ENCODE measurements at places on chromosomes 7 and 10.

DNA sequence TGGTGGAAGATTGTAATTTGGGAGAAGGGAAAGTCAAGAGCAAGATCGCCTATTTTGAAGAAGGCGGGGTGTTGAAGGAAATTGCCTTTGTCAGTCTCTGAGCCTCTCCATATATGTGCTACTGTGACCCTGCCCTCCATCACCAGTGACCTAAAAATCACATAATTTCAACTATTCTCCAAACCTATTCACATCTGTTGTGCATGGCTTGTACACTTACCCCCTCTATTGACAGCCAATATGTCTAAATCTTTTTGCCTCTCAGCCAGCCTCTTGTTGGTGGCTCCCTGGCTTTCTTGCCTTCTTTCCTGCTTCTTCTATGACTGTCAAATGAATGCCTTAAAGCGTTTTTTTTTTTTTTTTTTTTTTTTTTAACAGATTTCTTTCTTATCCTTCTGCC, 295.6 kb downstream of the AUTS2 start:
- DNase-seq, result no peak

DNA sequence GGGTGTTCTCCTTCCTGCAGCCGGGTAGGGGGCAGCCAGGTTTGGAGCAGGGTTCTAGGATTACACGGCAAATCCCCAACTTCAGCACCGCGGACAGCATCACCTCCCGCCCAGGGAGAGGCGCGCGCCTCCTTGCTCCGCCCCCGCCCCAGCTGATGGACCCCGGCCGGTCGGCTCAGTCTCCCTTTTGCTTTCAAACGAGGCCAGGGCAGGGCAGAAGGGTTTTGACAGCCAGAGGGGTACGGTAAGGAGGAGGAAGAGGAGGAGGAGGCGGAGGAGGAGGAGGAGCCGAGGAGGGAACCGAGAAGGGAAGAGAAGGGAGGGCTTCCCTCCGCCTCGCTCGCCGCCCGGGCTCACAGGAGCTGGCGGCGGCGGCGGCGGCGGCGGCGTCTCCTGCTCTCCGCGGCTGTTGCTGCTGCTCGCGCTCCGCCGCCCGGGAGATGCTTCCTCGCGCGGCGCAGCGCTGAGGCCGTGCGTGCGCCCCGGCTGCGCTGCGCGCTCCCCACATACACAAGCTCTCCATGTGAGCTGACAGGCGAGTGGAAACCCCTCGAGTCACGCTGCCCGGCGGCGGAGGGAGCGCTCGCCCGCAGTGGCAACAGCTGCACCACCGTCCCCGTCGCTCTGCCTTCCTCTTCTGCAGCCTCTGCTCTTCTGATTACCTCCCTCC, 615 bp upstream of the CNTNAP2 start:
- DNase-seq, result no peak

- peak; percentile 64 for DNase-seq
These were observed 9.7 kb downstream of the MDFIC start for GRCh38 chr7:114931656-114932011.

DNA sequence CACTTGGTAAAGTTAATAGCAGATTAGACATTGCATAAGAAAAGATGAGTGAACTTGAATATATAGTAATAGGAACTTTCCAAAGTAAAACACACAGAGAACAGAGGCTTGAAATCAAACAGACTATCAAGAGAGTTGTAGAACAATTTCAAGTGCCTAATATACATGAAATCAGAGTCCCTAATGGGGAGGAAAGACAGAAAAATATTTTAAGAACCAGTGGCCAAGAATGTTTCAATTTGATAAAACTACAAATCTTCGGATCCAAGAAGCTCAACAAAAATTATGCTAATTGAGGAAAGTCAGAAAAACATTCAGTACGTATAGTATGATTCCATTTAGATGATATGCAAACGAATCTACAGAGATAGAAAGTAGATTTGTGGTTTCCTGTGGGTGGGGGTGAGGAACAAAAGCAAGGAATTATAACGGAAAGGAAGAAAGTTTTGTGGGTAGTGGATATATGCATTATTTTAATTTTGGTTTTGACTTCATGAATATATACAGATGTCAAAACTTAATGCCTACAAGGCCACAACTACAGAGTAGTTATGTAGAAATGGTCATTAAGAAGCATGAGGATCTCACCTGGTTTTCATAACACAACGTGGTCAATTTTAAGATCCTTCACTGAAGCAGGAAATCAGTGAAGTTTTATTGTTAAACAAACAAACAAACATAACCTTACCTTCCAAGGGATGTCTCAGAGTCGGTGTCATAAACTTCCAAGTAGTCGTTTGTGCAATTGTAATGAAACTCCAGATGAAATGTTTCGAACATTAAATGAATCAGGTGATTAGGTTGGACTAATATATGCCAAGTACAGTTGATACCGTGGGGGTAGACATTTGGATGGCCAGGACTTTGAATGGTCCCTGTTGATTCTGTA, 62.0 kb downstream of the CUBN start:
- DNase-seq, result no peak

GRCh38 chr10:33142295-33142694, 184.3 kb upstream of the ITGB1 start:
- DNase-seq, result no peak

GRCh38 chr7:44380831-44381493, 55.6 kb upstream of the CAMK2B start:
- no peak for DNase-seq

GRCh38 chr7:24135003-24135817, 148.8 kb upstream of the NPY start:
- no peak for DNase-seq

- DNase-seq, result no peak
These were observed 13.6 kb downstream of the NKX1-2 start for GRCh38 chr10:124436191-124436638.

DNA sequence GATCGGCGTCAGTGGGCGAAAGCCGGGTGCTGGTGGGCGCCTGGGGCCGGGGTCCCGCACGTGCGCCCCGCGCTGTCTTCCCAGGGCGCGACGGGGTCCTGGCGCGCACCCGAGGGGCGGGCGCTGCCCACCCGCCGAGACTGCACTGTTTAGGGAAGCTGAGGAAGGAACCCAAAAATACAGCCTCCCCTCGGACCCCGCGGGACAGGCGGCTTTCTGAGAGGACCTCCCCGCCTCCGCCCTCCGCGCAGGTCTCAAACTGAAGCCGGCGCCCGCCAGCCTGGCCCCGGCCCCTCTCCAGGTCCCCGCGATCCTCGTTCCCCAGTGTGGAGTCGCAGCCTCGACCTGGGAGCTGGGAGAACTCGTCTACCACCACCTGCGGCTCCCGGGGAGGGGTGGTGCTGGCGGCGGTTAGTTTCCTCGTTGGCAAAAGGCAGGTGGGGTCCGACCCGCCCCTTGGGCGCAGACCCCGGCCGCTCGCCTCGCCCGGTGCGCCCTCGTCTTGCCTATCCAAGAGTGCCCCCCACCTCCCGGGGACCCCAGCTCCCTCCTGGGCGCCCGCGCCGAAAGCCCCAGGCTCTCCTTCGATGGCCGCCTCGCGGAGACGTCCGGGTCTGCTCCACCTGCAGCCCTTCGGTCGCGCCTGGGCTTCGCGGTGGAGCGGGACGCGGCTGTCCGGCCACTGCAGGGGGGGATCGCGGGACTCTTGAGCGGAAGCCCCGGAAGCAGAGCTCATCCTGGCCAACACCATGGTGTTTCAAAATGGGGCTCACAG, 1.1 kb downstream of the EGFR start:
- DNase-seq, result no peak
